Activated naive CD4-positive, alpha-beta T cell treated with anti-CD3 and anti-CD28 coated beads, Interleukin-2, amount 50 U/mL, for 72 hours (primary cell): ENCODE measurements at places on chromosomes 13 and 19. TPM values are rescaled to one million over a fixed set of nuclear protein-coding genes. Genes with fewer than 3 reads are reported as not detected.
A peak's percentile ranks its signal among the peaks of the same experiment; 100 is the strongest.

GRCh38 chr19:52570000-52570861 lies at the start of gene ZNF701:
TSS of gene ZNF701 (plus strand) at chr19:52570287. CDS start at chr19:52574148, 3,861 bp downstream.
- peak; percentile 94 for DNase-seq

MEIOSIN gene
- not detected for total RNA-seq

- no peak for DNase-seq
Measured at GRCh38 chr13:79384022-79384610, 21.9 kb downstream of the RBM26 start.

MAST1 gene
- total RNA-seq: 4.6 TPM

NCAN gene
- not detected for total RNA-seq

GRCh38 chr19:18519962-18520847 lies 1.7 kb downstream of the ELL start:
- no peak for DNase-seq

- DNase-seq: no peak
Measured at GRCh38 chr13:32278426-32278825, 36.7 kb downstream of the ZAR1L start.

DNA sequence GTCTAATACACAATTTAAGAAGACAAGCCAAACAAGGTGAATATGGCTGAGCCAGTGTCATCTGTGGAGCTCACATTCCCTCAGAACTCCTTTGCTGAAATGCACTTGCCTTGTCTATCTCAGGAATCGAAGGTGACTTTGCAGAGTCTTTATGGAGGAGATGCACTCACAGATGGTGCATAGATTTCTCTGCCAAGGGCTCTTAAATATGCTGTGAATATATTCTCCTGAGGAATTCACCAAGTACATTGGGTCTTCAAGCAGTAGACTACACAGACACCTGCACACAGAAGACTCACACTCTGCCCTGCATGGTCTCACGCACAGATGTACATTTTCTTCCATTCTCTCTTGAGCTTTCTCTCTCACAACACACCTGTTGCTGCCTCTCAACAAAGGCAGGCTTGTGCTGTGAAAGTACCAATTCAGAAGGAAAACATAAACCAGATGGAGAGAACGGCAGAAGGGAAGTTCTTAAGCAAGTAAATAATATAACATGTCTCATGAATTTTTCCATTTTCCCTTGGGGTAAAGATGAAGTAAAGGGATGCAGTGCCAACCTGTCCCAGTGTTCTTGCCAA lies 174.7 kb downstream of the DLEU7 start:
- no peak for DNase-seq

NLRP7 gene
- not detected for total RNA-seq

GJB2 gene
- 2.7 TPM for total RNA-seq

DNA sequence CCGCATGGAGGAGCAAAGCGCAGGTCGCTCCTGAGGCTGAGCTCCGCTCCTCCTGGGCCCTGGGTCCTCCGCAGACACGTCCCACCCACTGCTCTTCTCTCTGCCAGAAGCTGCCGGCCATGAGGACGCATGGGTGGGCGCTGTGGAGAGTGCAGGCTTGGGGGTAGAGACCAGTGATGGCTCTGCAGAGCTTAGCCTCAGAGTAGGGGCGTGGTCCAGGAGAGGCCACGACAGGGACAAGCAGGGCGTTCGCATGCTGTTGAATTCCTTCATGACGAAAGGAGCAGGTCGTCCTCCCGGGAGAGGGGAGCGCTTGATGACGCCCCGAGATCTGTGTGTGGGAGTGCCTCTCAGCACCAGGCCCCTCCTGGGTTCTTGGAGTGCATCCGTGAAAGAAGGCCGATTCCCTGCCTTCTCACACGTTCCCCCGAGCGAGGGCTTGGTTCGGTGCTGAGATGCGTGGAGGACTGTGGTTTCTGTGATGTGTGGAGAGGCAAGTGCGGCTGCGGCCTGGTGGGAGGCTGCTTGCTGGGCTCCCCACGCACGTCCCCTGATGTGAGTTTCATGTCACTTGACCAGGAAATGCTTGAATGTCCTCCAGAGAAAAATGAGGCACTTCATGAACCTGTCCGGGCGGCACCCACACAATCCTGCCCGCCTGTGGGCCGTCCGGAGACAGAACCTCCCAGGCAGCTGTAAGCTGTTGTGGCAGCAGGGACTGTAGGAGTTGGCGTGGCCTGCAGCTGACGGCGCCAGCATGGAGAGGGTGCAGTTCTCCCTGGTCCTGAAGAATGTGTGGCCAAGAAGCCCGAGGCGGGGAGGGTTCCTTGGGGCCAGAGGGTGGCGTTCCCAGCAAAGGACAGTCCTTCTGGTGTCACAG lies 4.5 kb downstream of the SF3A2 start:
- DNase-seq: no peak

- no peak for DNase-seq
Measured at GRCh38 chr13:91052876-91053275, 294.6 kb upstream of the MIR17HG start.

ZNF8 gene
- total RNA-seq: 4.5 TPM

- no peak for DNase-seq
Measured at GRCh38 chr13:35460061-35460460, 16.4 kb downstream of the MAB21L1 start.

GRCh38 chr13:95858286-95859075 lies 181.5 kb downstream of the DNAJC3 start:
- DNase-seq: no peak

GRCh38 chr19:15564534-15565168 lies 50.4 kb upstream of the CYP4F8 start:
- DNase-seq: no peak

DNA sequence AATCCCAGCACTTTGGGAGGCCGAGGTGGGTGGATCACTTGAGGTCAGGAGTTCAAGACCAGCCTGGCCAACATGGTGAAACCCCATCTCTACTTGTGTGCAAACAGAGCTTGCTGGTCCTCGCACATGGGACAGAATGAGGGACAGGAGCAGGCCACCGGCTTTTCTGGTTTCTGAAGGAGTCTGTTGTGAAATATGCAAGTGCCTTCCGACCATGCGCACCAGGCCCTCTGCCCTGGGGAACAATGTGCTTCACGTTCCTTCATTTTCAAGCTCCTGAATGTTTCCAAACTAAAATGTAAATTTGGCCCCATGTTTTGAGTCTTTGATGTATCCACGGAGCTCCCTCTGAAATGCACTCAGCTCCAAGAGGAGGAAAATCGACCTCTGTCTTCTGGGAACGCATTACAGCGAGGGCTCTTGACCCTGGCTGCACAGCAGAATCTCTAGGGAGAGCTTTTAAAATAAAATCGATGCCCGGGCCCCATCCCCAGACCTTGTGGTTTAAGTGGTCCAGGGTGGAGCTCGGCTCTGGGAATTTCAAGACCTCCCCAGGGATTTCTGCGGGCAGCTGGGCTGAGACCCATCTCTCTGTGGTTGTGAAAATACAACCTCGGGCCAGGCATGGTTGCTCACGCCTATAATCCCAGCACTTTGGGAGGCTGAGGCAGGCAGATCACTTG lies 9.3 kb upstream of the ACP4 start:
- no peak for DNase-seq

DNA sequence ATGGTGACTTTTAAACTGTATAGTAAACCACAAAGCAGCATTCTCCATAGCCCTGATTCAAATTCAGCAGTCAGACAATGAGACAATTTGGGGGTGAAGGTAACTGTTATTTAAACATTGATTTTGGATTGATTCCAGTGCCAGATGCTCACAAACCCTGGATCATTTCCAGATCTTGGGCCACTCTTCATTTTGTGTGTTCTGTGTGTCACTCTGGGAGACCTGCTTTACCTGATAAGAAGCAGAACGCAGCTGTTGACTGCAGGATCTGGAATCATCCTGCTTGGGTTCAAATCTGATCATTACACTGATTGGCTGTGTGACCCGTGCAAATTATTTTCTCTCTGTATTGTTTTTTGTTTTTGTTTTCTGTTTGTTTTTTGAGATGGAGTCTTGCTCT lies 4.0 kb upstream of the PCDH8 start:
- no peak for DNase-seq
